Fibroblast of lung (primary cell): ENCODE measurements at places on chromosomes 5 and 9.

- DNase-seq = peak; percentile 52
Observed at GRCh38 chr5:149838881-149839739, 105.5 kb downstream of the PDE6A start.

- no peak for DNase-seq
Observed at GRCh38 chr9:113409481-113409880, 994 bp downstream of the POLE3 start.

DNA sequence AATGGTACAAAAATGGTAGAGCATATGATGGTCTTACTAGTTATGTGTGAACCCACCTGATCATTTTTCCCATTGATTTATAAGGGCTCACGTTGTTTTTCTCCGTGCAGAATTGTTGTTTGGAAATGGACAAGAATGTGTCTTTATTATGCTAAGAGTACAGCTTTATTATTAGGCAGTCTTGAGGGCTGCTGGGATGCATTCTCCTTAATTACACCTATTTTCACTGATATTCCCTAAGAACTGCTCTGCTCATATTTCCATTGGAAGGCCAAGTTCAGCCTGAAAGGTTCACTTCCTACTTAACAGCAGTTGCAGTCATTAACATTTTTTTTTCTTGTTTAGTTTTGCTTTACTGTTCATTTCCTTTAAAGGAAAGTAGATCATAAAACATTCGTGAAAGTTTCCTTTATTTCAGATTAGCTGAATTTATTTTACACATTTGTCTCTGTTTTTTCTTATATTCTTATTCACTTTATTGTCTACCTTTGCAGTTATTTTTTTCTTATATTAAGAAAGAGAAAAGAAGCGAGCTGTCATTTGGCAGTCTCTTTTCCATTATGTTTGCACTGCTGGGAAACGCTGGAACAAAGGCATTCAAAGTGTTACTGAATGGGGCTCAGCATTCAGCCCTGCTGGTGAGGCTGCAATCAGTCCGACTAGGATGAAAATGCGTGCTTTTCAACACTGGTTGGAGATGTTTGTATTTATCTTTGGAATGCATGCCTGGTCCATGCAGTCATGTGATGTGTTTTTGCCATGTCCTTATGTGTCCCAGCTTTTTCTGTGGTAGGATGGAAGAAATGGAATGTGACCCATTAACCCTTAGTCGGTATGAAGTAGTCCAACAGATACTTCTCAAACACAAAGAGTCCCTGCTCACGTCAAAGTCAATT, 602.7 kb upstream of the ZNF608 start:
- DNase-seq = peak; percentile 30

GRCh38 chr9:5786370-5787127, 46.4 kb downstream of the ERMP1 start:
- peak; percentile 31 for DNase-seq

GRCh38 chr5:67636091-67636490, 439.5 kb upstream of the CD180 start:
- DNase-seq = peak; percentile 49

DNA sequence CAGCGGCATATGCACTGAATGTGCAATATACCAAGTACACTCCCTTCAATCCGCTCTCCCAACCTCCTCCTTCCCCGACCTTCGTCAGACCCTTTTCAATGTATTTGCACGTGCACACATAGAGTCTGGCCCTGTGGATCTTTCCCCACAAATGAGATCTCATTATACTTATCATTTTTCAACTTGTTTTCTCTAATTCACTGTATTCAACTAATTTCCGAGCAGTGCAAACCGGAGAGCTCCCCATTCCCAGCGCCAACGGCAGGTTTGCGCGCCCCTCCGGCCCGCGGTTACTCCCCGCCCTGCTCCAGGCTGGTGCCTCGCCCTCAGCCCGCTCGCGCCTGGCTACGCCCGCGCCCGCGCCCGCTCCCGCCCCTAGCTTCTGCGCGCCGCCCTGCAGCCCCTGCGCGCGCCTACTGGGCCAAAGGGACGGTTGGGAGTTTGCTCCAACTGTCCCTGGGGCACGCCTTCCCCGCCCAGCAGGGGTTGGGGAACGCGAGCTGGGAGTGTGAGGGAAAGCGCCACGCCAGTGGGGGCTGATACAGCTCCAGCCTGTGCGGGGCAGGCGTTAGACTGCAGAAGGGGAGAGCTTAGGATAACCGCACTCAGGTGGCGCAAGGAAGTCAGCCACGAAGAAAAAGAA, 3.3 kb upstream of the CDC20B start:
- DNase-seq = no peak

DNA sequence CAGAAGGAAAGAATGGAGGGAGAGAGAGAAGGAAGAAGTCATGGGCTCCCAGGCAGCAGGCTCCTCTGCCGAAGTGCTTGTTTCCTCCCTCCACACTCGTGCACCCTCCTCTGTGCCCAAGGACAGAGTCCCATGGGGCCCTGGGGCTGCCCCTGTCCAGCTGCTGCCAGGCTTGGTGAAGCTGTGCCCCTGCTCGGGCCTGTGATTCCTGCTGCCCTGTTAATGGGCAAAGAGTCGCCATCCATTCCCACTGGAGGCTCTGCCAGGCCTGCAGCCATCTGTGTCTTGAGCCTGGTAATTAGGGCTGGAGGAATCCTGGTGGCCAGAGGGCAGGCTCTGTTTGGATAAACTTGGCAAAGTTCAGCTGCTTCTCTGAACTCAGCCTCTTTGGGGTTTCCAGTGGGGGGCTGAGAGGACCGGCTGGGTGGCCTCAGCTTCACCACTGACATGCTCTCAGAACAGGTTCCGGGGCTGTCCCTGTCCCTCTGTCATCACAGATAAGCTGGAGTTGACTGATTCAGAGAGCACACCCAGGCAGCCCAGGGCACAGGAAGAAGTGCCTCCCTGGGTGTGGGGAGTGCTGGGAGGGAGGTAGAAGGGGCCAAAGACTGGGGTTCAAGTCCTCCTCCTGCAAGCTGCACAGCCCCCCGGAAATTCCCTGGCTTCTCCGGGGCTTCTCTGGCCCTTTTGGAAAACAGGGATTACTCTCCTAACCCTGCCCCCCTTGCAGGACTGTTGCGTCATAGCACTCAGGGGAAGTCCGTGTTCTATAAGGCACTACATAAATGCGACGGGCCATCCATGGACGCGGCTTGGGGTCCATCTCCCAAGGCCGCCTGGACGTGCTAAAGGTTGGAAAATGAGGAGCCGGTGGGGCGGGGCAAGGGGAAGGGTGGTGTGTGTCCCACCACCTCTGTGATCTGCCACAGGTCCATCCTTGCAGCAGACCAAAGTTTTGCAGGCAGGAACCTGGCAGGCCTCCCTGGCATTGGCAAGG, 154.8 kb downstream of the PAX5 start:
- no peak for DNase-seq

GRCh38 chr9:131395157-131396098, 1.5 kb downstream of the PRRC2B start:
- peak; percentile 38 for DNase-seq

DNA sequence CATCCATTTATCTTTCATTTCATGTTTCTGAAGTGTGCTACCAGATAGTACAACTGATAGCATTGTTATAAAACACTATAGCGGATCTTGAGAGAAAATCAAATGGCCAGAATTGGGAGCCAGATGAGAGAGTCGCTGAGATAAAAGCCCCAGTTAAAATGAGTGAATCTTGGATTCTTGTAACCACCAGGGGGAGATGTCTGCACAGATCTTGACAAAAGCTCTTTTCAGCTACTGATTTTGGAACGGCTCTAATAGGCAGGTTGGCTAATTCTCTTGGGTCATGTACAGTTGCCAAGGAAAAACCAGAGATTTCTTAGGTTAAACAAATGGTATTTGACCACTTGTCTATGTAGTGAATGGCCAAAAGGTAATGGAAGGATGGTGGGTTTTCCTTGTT, 21.7 kb downstream of the F2RL2 start:
- peak; percentile 87 for DNase-seq

DNA sequence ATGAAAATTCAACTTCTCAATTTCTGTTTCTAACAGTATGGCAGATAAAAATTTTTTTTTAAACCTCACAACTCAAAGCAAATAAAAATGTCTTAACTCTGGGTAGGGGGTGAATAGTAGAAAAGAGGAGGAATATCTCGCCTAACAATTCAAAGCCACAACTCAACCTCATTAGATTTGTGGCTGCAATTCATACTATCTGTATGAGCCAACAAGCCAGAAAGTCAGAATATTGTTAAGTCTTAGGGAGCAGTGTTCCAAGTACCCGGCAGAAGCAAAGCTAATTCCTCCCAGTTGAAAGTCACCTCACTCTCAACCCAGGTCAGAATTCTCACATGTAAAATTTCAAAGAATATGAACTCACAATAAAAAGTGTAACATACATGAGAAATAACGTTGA, 15.0 kb downstream of the PJA2 start:
- DNase-seq = no peak

DNA sequence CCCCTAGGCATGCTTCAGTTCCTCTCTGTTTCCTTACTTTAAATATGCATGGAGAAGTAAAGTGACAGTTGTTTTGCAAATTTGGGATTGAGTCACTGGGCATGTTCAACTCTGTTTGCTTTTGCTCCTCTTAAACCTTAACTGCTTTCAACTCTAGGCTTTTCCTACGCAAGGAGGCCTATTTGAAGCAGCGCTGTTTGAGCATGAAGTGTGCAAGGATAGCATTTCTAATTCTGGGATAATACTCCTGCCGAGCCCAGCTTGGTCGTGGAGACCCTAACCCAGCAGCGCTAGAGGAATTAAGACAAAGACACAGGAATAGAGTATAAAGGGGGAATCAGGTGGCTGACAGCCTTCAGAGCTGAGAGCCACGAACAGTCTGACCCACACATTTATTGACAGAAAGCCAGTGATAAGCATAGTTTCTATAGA, 803.4 kb upstream of the CDH10 start:
- no peak for DNase-seq

GRCh38 chr5:121533814-121534213, 317.9 kb upstream of the FTMT start:
- DNase-seq = no peak

GRCh38 chr9:33460854-33461253, 12.9 kb downstream of the NOL6 start:
- DNase-seq = no peak

DNA sequence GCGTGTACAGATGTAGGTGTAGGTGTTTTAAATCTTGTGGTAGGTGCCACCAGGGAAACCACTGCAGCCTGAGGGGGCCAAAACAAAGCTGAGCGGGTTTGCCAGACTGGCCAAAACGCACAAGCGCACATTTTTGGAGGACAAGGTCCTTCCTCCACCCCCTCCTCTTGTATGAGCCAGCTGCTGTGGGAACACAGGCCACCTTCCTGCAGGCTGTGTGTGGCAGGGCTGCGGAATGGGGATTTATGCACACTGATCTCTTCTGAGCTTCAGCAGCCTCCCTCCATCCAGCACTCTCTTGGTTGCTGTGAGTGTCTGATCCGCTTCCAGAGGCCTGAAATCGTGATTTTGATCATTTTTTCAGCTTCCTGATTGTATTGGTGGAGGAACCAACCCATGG, 22.4 kb downstream of the ZBTB43 start:
- no peak for DNase-seq
